HFFc6 (cell line): ENCODE measurements at places on chromosomes 2 and 18.
A peak's percentile ranks its signal among the peaks of the same experiment; 100 is the strongest.

DNA sequence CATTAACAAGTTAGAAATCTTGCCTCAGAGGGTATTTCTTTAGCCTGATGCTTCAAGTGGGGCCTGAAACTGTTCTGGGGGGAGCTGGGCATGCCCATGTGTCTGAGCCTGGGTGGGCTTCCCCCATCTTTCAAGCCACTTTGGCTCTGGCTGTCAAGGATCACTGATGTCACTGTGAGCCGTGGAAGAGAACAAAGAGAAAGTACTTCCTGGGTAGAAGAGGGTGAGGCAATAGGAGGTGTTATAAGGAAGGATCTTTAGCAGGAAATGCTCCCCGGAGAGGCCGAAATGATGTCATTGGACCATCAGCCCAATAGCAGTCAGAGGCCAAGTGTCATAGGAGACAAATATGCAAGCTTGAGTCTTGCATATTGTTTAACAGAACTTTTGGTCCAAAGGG is 228.4 kb upstream of the MEX3C start:
- DNase-seq, result no peak

DNA sequence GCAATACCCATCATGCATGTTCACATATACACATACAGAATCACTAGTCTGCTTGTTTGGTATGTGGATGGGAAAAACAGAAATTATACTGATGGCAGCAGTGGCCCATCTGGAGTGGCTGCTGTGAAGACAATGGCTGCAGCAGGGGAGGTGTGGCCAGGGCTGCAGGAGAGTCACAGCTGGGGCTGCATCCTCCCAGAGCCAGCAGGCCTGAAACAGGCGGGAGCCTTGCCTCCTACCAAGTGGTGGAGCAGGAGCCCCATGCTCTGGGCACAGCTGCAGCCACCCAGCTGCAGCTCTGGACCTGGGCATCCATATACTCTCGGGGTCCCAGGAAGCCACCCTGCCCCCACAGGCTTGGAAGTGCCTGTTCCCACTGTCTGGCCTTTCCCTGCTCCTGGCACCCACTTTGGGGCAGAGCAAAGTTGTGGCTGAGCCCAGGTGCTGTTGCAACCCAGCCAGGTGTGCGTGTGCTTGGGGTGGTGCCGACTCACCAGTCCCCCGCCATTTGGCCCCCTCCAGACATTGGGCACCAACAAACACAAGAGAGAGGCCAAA is 136.6 kb downstream of the SPAG16 start:
- DNase-seq, result no peak

DNA sequence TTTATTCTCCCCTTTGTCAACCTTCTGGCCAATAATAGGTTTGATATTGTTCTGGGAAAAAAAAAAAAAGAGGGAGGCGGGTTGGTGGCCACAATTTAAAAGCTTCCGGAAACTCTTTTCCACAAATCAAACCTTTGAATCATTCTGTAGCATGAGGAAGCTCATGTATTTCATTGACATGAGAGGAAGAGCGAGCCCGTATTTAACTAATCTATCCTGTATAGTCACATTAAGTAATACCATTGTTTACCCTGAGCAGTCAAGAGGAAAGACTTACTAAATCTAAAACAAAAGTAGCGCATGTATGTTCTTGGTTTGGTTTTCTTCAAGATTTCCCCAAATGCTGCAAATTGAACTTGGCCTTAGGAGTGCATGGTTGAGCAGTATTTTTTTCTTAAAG is 120.1 kb downstream of the NCKAP5 start:
- no peak for DNase-seq

- DNase-seq, result peak; percentile 81
Observed at GRCh38 chr2:182504903-182505302, 78.1 kb upstream of the PDE1A start.

- peak; percentile 68 for DNase-seq
Observed at GRCh38 chr18:12637901-12638643, 19.8 kb downstream of the SPIRE1 start.

DNA sequence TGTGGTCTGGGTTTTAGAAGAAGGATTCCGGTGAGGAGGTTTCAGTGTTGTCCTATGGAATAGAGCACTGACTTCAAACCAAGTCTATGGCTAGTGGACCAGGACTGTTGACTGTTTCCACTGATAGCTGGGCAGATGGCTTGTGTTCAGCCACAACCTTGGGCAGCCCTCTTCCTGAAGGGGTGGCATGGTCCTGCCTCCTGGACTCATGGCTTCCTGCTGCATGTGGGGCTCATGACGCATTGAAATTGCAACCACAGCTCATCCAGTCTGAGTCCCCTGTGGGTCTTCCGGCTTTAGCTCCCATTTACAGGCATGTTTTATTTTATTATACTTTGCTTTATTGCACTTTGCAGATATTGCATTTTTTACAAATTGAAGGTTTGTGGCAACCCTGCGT is 105.0 kb downstream of the B3GNT2 start:
- DNase-seq, result no peak

GRCh38 chr2:217979151-217979811 is 23.5 kb downstream of the TNS1 start:
- DNase-seq, result peak; percentile 43

- DNase-seq, result no peak
Observed at GRCh38 chr2:190052307-190052706, 10.2 kb downstream of the MSTN start.

- no peak for DNase-seq
Observed at GRCh38 chr2:84702941-84703340, 177.9 kb downstream of the TRABD2A start.

DNA sequence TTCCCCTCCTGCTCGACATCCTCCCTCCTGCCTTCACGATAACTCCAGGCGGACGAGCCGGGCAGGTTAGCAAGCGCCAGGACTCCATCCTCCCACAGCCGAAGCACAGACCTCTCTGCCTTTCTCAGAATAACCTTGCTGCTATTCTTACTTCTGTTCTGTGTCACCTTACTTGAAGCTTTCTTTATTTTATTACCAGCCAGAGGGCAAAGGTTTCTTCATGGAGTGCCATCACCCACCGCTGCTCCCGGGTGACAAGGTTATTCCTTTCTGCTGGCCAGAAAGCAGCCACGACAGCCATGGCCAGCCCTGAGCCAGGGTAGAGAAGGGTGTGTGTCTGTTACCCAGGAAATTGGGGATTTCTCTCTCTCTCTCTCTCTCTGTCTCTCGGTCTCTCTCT is 227.1 kb downstream of the ANAPC1 start:
- DNase-seq, result no peak

- DNase-seq, result peak; percentile 21
Observed at GRCh38 chr2:20225294-20226151, 593 bp upstream of the SDC1 start.

GRCh38 chr2:58130238-58130637 is 83.6 kb downstream of the VRK2 start:
- no peak for DNase-seq

GRCh38 chr18:10015288-10015701 is 101.5 kb downstream of the VAPA start:
- peak; percentile 34 for DNase-seq

GRCh38 chr18:64127172-64127571 is 21.7 kb downstream of the LINC00305 start:
- no peak for DNase-seq

- DNase-seq, result no peak
Observed at GRCh38 chr2:187912950-187913349, 358.7 kb upstream of the TFPI start.

GRCh38 chr2:187878112-187878511 is 323.9 kb upstream of the TFPI start:
- no peak for DNase-seq

- no peak for DNase-seq
Observed at GRCh38 chr2:182550234-182550633, 123.4 kb upstream of the PDE1A start.

DNA sequence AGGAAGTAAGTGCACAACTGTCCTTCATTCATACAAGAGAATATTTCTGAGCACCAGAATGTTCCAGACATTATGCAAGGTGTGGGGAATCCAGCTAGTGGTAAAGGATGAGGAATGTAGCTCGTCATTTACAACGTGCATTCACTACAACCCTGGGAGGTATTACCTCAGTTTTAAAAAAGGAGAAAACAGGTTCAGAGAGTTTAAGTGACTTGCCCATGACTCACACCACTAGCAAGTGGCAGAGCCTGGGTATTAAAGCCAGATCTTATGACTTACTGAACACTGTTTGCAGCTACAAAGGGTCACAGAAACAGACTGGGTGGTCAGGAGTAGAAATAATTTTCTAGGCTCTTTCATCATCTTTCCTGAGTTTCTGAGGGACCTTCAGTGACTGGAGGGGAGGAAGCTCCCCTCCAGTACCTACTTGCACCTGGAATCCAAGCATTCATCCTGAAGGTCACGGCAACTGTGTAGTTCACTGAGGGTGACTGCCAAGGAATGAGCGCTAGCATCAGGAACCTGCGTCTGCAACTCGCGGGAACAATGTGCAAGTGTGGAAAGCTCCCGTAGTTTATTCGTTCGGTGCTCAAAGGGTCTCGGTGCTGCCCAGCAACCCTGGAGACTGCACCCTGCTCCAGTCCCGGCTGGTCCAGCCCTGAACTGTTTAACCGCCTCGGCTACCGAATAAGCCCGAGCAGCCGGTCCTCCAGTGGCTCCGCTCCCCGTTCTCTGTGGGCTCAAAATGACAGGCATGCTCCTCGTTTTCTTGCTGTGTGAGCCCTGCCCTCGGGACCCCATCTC is 647 bp downstream of the CCDC121 start:
- peak; percentile 91 for DNase-seq

DNA sequence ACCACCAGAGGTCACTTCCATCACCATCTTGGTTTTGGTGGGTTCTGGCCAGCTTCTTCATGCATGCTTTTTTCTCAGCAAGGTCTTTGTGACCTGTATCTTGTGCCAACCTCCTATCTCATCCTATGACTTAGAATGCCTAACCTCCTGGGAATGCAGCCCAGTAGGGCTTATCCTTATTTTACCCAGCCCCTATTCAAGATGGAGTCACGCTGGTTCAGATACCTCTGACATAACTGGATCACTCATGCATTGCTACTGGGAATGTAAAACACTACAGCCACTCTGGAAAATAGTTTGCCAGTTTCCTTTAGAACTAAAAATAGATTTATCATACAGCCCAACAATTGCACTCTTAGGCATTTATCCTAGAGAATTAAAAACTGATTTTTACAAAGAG is 219.2 kb downstream of the IRS1 start:
- no peak for DNase-seq

DNA sequence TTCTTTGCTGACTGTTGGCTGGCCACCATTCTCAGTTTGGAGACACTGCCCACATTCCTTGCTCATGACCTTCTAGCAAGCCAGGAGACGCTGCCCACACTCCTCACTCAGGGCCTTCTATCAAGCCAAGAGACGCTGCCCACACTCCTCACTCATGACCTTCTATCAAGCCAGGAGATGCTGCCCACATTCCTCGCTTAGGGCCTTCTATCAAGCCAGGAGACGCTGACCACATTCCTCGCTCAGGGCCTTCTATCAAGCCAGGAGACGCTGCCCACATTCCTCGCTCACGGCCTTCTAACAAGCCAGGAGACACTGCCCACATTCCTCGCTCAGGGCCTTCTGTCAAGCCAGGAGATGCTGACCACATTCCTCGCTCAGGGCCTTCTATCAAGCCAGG is 131.3 kb upstream of the CBLN2 start:
- no peak for DNase-seq

GRCh38 chr2:136239079-136239685 is 121.2 kb upstream of the CXCR4 start:
- DNase-seq, result no peak

DNA sequence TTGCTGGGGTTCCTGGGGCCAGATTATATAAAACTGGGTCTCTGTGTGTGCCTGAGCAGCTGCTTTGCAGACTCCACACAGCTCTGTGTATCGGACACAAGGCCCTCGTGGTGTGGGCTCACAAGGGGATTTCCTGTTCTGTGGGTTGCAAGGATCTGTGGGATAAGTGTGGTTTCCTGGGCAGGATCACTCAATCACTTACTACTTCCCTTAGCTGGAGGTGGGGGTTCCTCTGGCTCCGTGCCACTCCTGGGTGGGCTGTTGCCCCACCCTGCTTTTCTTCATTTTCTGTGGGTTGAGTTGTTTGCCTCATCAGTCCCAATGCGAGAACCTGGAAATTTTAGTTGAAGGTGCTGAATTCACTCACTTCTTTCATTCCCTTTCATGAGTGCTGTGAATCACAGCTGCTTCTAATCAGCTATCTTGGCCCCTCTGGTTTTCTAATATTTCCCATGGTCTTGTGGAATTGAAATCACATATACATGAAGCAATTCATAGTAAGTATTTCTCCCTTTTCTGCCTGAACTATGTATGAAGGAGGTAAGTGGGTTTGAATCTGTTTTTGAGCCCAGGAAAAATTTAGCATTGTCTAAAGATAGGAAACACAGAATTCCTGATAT is 196.3 kb downstream of the DCDC2C start:
- DNase-seq, result no peak

GRCh38 chr2:179550214-179550613 is 285.6 kb upstream of the SESTD1 start:
- no peak for DNase-seq

- DNase-seq, result no peak
Observed at GRCh38 chr2:111222204-111222866, 101.6 kb downstream of the BCL2L11 start.

DNA sequence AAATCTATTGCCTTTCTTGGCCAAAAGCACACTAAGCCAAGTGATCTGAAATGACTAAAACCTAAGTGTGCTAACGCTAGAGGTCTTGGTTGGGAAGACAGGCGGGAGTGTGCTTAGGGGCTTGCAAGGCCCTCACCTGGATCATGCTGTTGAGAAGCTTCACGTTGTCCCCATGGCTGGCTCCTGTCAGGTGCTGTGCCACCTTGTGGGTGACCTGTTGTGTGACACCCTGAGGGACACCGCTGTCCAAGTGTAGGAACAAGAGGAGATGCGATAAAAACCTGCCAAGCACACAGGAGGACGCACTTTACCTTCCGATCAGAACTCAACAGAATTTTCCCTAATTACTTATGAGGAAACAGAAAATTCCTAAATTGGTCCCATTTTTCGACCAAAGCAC is 50.8 kb downstream of the EPG5 start:
- no peak for DNase-seq

DNA sequence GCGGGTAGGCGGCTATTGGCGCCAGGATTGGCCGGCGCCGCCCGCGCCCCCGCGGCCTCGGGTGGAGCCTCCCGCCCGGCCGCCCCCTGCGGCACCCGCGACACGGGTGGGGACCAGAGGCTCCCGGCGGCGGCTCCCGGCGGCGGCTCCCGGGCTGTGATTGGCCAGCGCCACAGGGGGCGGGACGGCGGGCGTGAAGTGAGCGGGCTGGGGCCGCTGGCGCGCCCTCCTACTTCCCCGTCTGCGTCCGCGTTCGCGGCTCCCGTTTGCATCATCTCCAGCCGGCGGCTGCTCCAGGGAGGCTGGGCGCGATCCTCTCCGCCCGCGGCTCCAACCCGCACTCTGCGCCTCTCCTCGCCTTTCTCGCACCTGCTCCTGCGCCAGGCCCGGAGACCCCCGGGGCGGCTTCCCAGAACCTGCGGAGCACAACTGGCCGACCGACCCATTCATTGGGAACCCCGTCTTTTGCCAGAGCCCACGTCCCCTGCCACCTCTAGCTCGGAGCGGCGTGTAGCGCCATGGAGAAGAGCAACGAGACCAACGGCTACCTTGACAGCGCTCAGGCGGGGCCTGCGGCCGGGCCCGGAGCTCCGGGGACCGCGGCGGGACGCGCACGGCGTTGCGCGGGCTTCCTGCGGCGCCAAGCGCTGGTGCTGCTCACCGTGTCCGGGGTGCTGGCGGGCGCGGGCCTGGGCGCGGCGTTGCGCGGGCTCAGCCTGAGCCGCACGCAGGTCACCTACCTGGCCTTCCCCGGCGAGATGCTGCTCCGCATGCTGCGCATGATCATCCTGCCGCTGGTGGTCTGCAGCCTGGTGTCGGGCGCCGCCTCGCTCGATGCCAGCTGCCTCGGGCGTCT is at the start of gene SLC1A4:
Gene SLC1A4, plus strand, starts transcription at position 274 of the 856 bp plus-strand sequence. Its CDS starts 245 bp downstream, at position 519.
- peak; percentile 78 for DNase-seq

- no peak for DNase-seq
Observed at GRCh38 chr18:41134426-41134825, 820.6 kb upstream of the PIK3C3 start.
